ENCODE measurements at places on chromosomes 2 and 18. TPM values are rescaled to one million over a fixed set of nuclear protein-coding genes. Genes with fewer than 3 reads are reported as not detected.

GRCh38 chr2:95074663-95075439 is 46.8 kb downstream of the MRPS5 start:
- no peaks in the 10 kb centered on the region for H3K27me3 ChIP-seq
- peaks cover 8% of the 10 kb centered on the region for H3K4me1 ChIP-seq
- H3K4me3 ChIP-seq: no peak overlapping the region
- no peak overlapping the region for H3K27ac ChIP-seq

DNA sequence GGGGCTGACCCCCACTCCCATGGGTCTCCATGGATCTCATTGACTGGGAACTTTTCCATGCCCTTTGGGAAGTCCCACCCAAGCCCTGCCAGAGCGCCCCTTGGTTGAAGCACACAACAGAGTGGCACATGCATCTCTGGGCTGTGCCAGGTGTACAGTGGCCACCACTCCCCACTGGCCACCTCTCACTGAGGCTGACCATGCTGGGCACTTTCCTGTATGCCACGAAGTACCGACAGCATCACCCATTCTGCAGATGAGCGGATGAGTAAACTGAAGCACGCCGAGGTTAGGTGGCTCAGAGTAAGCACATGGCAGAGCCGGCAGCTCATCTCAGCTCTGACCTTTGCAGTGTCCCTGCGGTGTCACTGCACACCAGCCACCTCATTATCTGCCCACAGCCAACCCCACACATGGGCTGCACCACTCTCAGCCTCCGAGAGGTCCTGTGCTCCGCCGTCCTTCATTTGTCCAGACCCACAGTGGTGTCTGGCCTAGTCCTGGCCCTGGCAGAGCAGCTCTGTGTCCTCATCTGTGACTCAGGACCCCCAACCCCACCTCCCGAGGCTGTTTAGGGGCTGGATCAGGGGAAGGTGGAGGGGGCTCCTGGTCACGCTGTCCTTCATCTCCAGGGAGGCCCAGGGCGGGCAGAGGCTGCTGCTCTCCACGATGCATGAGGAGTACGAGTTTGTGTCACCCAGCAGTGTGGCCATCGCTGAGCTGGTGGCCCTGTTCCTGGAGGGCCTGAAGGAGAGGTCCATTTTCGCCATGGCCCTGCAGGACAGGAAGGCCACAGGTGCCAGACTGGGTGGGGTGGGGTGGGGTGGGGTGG is 18.0 kb upstream of the GPR17 start:
- H3K36me3 ChIP-seq: no peaks in the 10 kb centered on the region
- no peak overlapping the region for H3K27ac ChIP-seq
- H3K4me3 ChIP-seq: no peak overlapping the region
- no peak for DNase-seq
- no peaks in the 10 kb centered on the region for H3K27me3 ChIP-seq

DNA sequence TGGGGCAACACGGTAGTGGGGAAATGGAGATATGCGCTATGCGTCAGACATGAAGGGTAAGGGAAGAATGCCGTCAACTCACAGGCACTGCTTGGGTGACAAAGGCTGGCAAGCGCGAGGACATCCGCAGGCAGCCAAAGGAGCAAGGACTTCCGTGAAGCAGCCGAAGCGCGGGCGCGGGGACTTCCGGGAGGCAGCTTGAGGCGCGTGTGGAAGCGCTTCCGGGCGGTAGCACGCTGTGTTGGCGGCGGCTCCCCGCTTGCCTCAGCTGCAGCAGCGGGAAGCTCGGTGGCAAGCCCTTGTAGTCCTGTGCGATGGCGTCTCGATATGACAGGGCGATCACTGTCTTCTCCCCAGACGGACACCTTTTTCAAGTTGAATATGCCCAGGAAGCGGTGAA is at the start of gene PSMA8:
Gene PSMA8 (plus strand): TSS at position 218 of the 400 bp plus-strand sequence. CDS start 97 bp downstream, at position 315.
- no peaks in the 10 kb centered on the region for H3K27me3 ChIP-seq
- no peak within 1 kb of the TSS for H3K27ac ChIP-seq
- peak; percentile 70 for DNase-seq

GRCh38 chr18:9106800-9107584 is 4.5 kb downstream of the NDUFV2 start:
- H3K4me1 ChIP-seq: peaks cover 15% of the 10 kb centered on the region
- no peaks in the 10 kb centered on the region for H3K36me3 ChIP-seq

GRCh38 chr2:166841679-166842078 is 46.6 kb upstream of the XIRP2 start:
- H3K4me3 ChIP-seq: no peak overlapping the region
- H3K27ac ChIP-seq: no peak overlapping the region
- H3K27me3 ChIP-seq: no peaks in the 10 kb centered on the region
- no peaks in the 10 kb centered on the region for H3K36me3 ChIP-seq
- H3K4me1 ChIP-seq: no peaks in the 10 kb centered on the region

DNA sequence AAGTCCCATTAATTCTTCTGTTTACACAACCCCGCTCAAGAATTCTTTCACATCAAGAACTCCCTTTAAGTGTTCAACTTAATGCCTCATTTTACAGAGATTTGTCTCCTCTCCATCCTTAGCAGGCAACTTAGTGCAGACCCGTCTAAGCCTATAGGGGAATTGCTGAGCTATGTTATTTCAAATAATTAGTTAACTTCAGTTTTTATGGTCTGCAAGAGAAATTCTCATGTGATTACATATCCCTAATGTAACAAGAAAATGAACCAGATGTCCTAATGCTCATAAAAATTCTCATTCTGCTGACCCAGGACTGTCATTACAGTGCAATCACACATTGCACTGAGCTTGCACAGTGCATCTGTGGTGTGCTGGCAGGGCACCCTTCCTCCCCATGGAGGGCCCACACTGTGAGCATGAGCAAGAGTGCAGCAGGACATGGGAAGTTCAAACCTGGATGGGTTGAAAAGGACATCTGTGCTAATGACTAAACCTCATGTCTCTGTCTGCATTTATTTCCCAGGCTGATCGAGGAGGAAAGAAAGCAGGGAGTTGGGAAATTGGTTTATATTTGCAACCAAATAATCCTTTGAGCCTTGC is 97.1 kb downstream of the COL5A2 start:
- no peak overlapping the region for H3K4me3 ChIP-seq
- no peaks in the 10 kb centered on the region for H3K27me3 ChIP-seq
- DNase-seq: peak; percentile 39
- no peaks in the 10 kb centered on the region for H3K4me1 ChIP-seq
- no peak overlapping the region for H3K27ac ChIP-seq

DNA sequence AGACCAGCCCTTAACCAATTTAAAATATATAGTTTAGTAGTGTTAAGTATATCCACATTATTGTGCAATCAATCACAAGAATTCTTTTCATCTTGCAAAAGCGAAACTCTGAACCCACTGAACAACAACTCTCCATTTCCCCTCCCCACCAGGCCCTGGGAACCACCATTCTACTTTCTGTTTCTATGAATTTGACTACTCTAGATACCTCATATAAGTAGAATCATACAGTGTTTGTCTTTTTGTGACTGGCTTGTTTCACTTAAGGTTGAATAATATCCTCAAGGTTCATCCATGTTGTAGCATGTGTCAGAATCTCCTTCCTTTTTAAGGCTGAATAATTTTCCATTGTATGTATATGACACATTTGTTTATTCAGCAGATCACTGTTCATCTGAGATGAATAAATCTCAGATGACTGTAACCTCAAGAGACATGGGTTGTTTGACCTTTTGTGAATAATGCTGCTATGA is 8.1 kb upstream of the SOS1 start:
- no peaks in the 10 kb centered on the region for H3K27me3 ChIP-seq
- DNase-seq: no peak
- no peaks in the 10 kb centered on the region for H3K36me3 ChIP-seq
- peaks cover 8% of the 10 kb centered on the region for H3K4me1 ChIP-seq

GRCh38 chr2:16365366-16365765 is 300.3 kb downstream of the CYRIA start:
- H3K4me3 ChIP-seq: no peak overlapping the region
- no peak for DNase-seq
- H3K27ac ChIP-seq: no peak overlapping the region
- no peaks in the 10 kb centered on the region for H3K27me3 ChIP-seq
- no peaks in the 10 kb centered on the region for H3K4me1 ChIP-seq
- no peaks in the 10 kb centered on the region for H3K36me3 ChIP-seq

DNA sequence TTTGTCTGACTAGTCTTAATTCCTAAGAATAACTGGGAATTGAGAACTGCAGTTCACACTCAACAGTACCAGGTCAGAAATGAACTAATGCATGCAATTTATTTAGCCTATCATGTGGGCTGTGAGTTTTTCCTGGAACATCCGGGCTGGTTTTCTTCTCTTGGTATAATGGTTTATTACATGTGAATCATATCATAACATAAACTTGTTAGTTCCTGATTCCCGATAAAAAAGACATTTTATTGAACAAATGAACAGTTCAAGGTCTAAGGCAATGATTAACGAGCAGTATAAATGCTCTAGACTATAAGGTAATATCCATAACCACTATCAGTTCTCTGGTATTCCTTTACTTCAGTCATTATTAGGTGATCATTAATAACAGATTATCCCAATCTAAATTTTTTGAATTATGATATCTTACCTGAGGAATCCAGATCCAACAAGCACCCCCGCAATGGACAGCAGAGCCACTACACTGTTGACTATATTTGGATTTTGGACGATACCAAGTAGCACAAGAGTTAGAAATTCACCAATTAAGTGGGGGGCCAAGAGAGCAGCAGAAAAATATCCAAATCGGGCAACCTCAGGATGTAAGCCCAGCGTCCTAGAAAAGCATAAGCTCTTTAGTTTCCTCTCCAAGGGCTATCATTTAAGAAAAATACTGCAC is 19.0 kb downstream of the ABCG5 start:
- no peak overlapping the region for H3K27ac ChIP-seq
- no peaks in the 10 kb centered on the region for H3K4me1 ChIP-seq
- H3K27me3 ChIP-seq: no peaks in the 10 kb centered on the region
- no peaks in the 10 kb centered on the region for H3K36me3 ChIP-seq
- H3K4me3 ChIP-seq: no peak overlapping the region

- H3K27ac ChIP-seq: no peak overlapping the region
- no peak overlapping the region for H3K4me3 ChIP-seq
- H3K4me1 ChIP-seq: no peaks in the 10 kb centered on the region
- no peaks in the 10 kb centered on the region for H3K27me3 ChIP-seq
- DNase-seq: no peak
Observed at GRCh38 chr2:21165350-21165749, 41.6 kb downstream of the TDRD15 start.

GRCh38 chr2:162607915-162608314 is 230.7 kb downstream of the KCNH7 start:
- H3K4me3 ChIP-seq: no peak overlapping the region
- DNase-seq: no peak
- no peaks in the 10 kb centered on the region for H3K4me1 ChIP-seq
- no peaks in the 10 kb centered on the region for H3K27me3 ChIP-seq
- no peak overlapping the region for H3K27ac ChIP-seq
- no peaks in the 10 kb centered on the region for H3K36me3 ChIP-seq

GRCh38 chr18:63705401-63705800 is 2.6 kb downstream of the SERPINB11 start:
- H3K27me3 ChIP-seq: no peaks in the 10 kb centered on the region
- no peak overlapping the region for H3K27ac ChIP-seq
- no peaks in the 10 kb centered on the region for H3K36me3 ChIP-seq
- H3K4me1 ChIP-seq: no peaks in the 10 kb centered on the region

- H3K4me3 ChIP-seq: peak overlapping the region; percentile 24
- H3K27me3 ChIP-seq: no peaks in the 10 kb centered on the region
Observed at GRCh38 chr2:159903443-159904126, 105.6 kb upstream of the CD302 start.

DNA sequence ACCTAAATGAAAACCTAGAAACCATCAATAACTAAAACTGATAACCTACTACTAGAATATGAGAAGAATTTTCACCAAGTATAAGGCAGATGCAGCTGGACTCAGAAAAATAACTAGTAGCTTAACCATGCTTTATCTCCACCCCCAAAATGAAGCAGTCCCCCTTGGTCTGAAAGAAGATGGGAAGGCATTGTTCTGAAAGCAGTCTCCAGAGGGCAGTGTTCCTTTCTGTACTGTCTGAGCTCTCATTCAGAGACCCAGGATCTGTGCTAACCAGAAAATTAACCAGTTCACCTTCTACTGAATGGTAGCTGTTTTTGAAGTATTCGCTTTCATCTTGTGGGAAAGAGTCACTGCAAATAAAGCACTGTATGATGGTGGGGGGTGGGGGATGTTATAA is 273.0 kb downstream of the PDE11A start:
- H3K4me1 ChIP-seq: no peaks in the 10 kb centered on the region
- no peaks in the 10 kb centered on the region for H3K36me3 ChIP-seq
- no peak overlapping the region for H3K4me3 ChIP-seq
- no peak overlapping the region for H3K27ac ChIP-seq

DNA sequence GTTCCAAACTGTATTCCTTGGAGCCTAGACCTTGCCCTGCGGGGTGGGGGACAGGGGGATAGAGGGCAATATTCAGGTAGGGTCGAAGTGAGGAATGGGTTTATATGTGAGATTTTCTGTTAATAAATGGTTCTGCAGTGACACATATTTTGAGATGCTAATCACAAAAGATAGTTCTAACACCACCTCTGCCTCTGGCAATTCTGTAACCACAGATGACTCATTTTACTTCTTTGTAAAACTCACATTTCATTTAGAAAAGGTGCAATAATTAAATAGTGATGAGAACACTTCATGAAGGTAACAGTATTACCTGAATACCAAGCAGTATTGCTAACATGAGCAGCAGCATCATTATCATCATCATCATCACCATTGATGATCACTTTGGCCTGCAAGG is 306.6 kb downstream of the SUCLG1 start:
- no peaks in the 10 kb centered on the region for H3K36me3 ChIP-seq
- DNase-seq: no peak
- no peak overlapping the region for H3K4me3 ChIP-seq
- H3K27ac ChIP-seq: no peak overlapping the region
- no peaks in the 10 kb centered on the region for H3K4me1 ChIP-seq
- no peaks in the 10 kb centered on the region for H3K27me3 ChIP-seq

- H3K27ac ChIP-seq: no peak overlapping the region
- H3K4me3 ChIP-seq: no peak overlapping the region
Observed at GRCh38 chr2:206020171-206020570, 65.8 kb downstream of the INO80D start.

DNA sequence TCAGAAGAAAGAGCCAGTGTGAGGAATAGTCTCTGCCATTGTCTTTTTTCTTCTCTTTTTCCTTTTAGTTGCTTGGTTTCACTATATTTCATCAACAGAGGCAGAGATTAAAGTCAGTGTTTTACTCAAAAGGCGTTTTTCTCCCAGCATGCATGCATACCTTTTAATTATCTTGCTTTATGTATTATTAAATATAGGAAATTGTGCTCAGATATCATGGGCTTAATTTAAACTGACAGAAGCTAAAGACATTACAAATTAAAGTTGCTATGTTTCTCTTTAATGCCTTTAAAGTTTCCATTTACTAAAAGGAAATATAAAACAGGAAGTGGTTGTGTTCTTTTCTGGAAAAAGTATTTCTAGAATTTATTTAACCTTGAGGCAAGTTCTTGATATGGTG is 223.3 kb upstream of the ATP5MC3 start:
- no peaks in the 10 kb centered on the region for H3K4me1 ChIP-seq
- no peak overlapping the region for H3K27ac ChIP-seq
- no peaks in the 10 kb centered on the region for H3K36me3 ChIP-seq
- H3K27me3 ChIP-seq: peaks cover 12% of the 10 kb centered on the region

- no peaks in the 10 kb centered on the region for H3K4me1 ChIP-seq
- no peaks in the 10 kb centered on the region for H3K27me3 ChIP-seq
Observed at GRCh38 chr18:76502551-76502950, 7.5 kb upstream of the ZNF516 start.

The FAM124B gene
- total RNA-seq: 2.7 TPM

The RFTN2 gene
- total RNA-seq: 4.1 TPM

The RPRM gene
- not detected for total RNA-seq

The NCKAP1 gene
- total RNA-seq: 156 TPM

The RAB12 gene
- 66.5 TPM for total RNA-seq

The SP9 gene
- total RNA-seq: 0.08 TPM

The GNLY gene
- total RNA-seq: 0.29 TPM

The SP140 gene
- 0.46 TPM for total RNA-seq
